Sigmoid colon (tissue), 7 donors: ENCODE measurements at places on chromosomes 6 and 20. TPM values are rescaled to one million over a fixed set of nuclear protein-coding genes. Genes with fewer than 3 reads are reported as not detected.

Gene SLC24A3
- 19.4 TPM for total RNA-seq

GRCh38 chr20:47676912-47677634, 108.2 kb downstream of the SULF2 start:
- DNase-seq = no peak

- no peak for DNase-seq
These were observed 155.8 kb upstream of the ESR1 start for GRCh38 chr6:151651639-151652038.

DNA sequence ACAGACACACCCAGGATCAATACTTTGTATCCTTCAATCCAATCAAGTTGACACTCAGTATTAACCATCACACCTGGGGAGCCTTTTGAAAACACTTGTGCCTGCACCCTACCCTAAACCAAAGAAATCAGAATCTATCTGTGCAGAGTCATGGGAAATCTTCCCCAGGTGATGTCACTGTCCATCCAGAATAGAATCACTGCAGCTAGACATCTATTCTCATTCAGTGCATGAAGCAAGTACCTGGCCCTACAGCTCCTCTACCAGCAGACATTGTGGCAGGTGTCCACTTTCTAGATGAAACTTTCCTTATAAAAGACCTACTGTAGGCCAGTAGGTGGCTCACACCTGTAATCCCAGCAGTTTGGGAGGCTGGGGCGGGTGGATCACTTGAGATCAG, 262.4 kb upstream of the MARCKS start:
- no peak for DNase-seq

DNA sequence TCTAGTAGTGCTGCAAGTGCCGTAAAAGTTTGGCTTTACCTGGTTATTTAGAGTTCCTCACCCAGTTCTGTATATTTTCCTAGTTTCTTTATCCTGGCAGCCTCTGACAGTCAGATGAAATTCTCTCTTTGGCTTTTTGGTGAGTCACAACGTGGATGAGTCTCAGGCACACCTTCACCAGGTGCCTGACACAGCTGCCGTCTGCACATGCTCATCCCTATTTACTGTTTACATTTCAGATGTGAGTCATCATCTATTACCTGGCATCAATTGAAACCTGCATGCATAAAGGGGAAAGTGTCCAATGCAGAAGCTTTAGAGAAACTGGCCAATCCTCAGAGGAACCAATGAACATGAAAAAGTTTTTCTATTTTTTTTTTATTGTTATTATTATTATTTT, 33.3 kb upstream of the ADGRF4 start:
- DNase-seq = no peak

Gene RHAG
- total RNA-seq = 0.83 TPM

- no peak for DNase-seq
These were observed 312.1 kb upstream of the DEFB112 start for GRCh38 chr6:50361641-50362331.

DNA sequence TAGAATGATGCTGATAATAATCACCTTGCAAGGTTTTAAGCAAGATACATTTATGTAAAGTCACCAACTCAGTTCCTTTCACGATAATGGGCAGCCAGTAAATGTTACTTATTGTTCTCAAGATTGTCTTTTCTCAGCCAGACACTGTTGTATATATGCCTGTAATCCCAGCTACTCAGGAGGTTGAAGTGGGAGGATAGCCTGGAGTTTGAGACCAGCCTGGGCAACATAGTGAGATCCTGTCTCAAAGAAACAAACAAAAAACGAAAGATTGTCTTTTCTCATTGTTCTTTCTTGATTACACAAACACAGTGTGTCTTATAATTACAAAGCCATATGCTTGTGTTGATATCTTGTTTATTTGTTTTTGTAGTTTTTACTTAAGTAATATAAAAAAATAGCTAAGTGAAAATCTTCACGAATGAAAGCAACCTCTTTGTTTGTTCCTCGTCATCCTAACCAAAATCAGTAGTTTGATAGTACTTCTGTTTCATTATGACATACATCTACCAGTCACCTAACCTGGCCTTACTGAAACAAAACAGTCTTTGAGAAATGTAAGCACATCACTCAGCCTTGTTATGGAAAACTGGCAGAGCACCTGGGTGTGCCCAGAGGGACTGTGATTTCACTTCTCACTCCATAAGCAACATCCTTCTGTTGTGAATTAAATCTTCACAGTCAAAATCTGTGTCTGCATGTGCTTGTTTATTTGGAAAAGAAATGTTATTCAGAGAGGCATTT, 436.2 kb upstream of the SOX4 start:
- DNase-seq = no peak

Gene TSBP1
- not detected for total RNA-seq

- DNase-seq = no peak
These were observed 612 bp upstream of the AGPAT4 start for GRCh38 chr6:161274488-161274858.

Gene HINT3
- 48.7 TPM for total RNA-seq

DNA sequence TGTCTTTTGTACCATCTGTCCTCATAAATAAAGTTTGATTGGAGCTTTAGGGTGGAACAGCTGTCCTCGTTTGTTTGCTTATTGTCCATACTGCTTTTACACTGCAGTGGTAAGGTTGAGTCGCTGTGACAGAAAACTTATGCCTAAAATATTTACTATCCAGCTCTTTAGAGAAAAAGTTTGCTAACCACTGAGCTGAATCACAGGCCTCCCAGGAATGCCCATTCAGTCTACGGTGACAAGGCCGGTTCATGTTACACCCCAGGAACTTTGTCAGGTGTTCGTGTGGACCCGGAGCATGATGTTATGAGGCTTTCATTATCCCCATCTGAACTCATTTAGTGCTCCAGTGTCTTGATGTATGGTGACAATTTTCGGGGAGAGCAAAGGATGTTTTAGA, 401.1 kb downstream of the SAMD5 start:
- DNase-seq = no peak

- DNase-seq = no peak
These were observed 8.8 kb upstream of the ULBP2 start for GRCh38 chr6:149933036-149933435.

DNA sequence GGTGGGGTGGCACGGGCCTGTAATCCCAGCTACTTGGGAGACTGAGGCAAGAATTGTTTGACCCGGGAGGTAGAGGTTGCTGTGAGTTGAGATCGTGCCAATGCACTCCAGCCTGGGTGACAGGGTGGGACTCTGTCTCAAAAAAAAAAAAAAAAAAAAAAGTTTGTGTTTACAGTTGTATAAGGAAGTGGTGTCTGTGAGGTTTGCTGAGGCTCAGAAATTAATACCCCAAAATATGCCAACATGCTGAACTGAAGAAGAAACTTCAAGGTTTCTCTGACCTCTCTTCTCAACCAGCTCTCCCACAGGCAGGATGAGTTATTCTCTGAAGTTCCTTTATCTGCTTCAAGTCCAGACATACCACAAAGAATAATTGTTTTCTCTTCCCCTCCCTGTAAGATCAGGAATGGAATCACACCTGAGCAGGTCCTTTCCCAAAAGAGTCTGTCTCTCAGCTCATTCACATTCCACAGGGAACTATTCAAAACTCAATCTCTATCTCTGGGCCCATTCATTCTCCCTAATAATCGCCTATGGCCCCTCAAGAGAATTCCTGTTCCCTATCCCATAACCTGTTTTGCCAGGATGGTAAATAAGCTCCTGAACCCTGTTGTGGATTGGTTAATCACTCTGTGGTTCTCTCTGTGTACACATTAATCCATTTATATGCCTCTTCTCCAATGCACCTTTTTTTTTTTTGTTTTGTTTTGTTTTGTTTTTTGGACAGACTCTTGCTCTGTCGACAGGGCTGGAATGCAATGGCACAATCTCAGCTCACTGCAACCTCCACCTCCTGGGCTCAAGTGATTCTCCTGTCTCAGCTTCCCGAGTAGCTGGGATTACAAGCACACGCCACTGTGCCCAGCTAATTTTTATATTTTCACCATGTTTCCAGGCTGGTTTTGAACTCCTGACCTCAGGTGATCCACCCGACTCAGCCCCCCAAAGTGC, 17.4 kb upstream of the KIFC1 start:
- DNase-seq = no peak

GRCh38 chr20:25421102-25421501, 13.6 kb downstream of the GINS1 start:
- DNase-seq = no peak

GRCh38 chr6:142888456-142888855, 56.5 kb downstream of the HIVEP2 start:
- DNase-seq = no peak

GRCh38 chr6:33607784-33608161, 13.3 kb upstream of the ITPR3 start:
- no peak for DNase-seq

Gene APOBEC2
- total RNA-seq = 0.71 TPM

Gene RBM24
- total RNA-seq = 15.1 TPM

DNA sequence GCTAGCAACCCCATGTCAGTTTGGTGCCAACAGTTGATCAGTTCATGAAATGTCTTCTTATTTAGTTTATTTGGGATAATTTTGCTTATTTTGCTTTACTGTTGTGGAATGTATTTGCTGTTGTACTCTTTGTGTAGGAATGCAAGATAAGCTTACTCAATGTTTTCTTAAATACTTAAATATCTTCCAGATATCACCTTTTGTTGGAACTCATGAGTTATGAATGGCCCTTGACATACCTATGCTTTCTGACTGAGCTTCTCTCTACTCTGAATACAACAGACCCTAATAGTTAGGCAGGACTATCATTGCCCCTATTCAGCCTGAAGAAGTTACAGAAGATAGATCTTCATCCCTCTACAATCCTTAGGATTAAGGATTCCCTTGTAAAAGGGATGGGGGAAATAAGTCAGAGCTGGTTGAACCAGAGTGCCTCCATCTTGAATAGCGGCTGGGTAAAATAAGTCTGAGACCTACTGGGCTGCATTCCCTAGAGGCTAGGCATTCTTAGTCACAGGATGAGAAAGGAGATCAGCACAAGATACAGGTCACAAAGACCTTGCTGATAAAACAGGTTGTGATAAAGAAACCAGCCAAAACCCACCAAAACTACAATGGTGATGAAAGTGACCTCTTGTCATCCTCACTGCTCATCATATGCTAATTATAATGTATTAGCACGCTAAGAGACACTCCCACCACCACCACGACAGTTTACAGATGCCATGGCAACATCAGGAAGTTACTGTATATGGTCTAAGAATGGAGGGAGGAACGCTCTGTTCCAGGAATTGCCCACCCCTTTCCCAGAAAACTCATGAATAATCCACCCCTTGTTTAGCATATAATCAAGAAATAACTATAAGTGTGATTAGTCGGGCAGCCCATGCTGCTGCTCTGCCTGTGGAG, 196.9 kb downstream of the AKAP7 start:
- no peak for DNase-seq

DNA sequence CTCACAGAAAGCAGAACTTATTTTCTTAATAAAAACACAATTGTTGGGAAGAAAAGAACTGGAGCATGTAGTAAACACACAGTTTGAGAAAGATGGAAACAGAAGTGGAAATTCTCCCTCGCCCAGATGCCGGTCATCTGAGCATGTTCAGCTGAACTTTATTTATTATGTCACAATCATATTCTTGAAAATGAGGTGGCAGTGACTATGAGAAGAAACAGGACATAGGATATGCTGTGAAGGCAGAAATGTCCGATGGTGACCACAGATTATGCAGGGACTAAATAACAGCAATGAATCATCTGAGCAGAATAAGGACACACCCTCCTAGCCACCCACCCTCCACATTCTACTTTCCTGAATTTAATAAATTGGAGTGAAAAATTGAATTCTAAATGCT, 425.3 kb upstream of the NOX3 start:
- no peak for DNase-seq

Gene DIDO1
- 57.8 TPM for total RNA-seq

Gene ARMH2
- not detected for total RNA-seq
